GM23248 (cell line): ENCODE measurements at places on chromosomes 16 and 17. TPM values are rescaled to one million over a fixed set of nuclear protein-coding genes. Genes with fewer than 3 reads are reported as not detected.

AXIN2 gene
- total RNA-seq, result 2.3 and 2.4 TPM in 2 replicates

VMO1 gene
- not detected in 2 replicates for total RNA-seq

DNA sequence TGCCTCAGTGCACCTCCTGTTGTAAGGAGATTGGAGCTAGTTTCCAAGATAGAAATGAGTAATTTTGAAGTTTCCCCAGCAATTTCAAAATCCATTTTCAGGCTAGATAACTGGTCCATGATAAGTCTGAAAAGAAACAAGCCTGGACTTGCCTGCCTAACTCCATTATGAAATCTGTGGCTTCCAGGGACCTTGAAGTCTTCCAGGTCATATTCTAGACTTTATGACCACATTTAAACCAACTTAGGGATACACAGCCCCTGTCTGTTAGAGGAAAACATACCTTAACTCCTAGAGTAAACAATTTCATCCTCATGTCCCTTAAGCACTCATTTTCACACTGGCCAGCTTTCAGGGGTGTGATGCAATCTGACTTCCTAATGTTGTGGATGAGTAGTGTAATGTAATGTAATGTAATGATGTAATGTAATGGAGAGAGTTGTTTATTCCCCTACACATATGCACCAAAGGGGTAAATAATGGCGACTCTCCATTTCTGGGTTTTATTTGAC, 96.7 kb upstream of the FAM20A start:
- no peaks in the 10 kb centered on the region for H3K36me3 ChIP-seq
- DNase-seq, result peak; percentile 81
- H3K4me3 ChIP-seq, result no peak overlapping the region
- no peaks in the 10 kb centered on the region for H3K27me3 ChIP-seq
- peak overlapping the region; percentile 93 for H3K27ac ChIP-seq

- H3K27ac ChIP-seq, result peak overlapping the region; percentile 20
- H3K4me3 ChIP-seq, result no peak overlapping the region
- DNase-seq, result peak; percentile 82
- H3K36me3 ChIP-seq, result no peaks in the 10 kb centered on the region
- H3K4me1 ChIP-seq, result peaks cover 11% of the 10 kb centered on the region; the same call in 1 of the 2 replicates
These were observed 190.6 kb upstream of the HS3ST3A1 start for GRCh38 chr17:13792314-13792713.

DNA sequence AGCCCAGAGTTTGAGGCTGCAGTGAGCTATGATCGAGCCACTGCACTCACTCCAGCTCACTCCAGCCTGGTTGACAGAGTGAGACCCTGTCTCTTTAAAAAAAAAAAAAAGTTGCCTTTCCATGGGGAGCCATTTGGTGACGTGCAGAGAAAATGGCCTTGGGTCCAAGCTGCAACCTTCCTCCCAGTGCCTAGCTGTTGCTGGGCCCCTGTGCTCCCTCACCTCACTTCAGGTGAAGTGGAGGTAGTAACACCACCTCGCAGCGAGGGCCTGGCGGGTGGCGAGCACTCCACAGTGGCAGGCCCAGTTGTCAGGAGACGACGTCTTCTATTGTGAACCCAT, 17.4 kb downstream of the SYT17 start:
- no peak for DNase-seq
- H3K27ac ChIP-seq, result no peak overlapping the region
- no peaks in the 10 kb centered on the region for H3K27me3 ChIP-seq
- no peaks in the 10 kb centered on the region for H3K36me3 ChIP-seq
- no peak overlapping the region for H3K4me3 ChIP-seq

DNA sequence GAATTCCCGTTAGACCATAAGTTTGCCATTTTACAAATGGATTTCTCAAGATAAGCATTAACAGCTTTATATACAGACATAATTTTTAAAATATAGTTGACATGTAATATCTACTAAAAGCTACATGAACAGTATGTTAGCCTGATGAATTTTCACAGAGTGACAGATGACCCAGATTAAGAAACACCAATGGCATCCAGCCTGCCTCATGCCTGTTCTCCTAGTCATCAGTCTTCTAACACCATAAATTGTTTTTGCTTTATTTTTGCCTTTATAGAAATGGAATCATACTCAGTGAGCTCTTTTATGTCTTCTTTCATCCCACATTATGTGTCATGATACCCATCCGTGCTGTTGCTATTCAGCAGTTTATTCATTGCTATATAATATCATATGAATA, 80.0 kb downstream of the ATF7IP2 start:
- H3K36me3 ChIP-seq, result no peaks in the 10 kb centered on the region
- no peak overlapping the region for H3K4me3 ChIP-seq
- peak; percentile 7 for DNase-seq
- no peak overlapping the region for H3K27ac ChIP-seq
- no peaks in the 10 kb centered on the region for H3K27me3 ChIP-seq
